ENCODE measurements at places on chromosomes 7 and 10. TPM values are rescaled to one million over a fixed set of nuclear protein-coding genes. Genes with fewer than 3 reads are reported as not detected.

The CFAP70 gene
- 0.32 TPM for total RNA-seq

The ZPBP gene
- not detected for total RNA-seq

The CALHM1 gene
- total RNA-seq, result not detected

The FKBP6 gene
- not detected for total RNA-seq

The GRM8 gene
- not detected for total RNA-seq

The PRSS1 gene
- total RNA-seq, result not detected

The CYP2C9 gene
- not detected for total RNA-seq

The ZCWPW1 gene
- total RNA-seq, result 0.75 TPM

Data from NCI-H460 (cell line).